ENCODE measurements at places on chromosomes 1 and 21.

- no peak for DNase-seq
These were observed 152.0 kb downstream of the KAZN start for GRCh38 chr1:14750490-14750889.

DNA sequence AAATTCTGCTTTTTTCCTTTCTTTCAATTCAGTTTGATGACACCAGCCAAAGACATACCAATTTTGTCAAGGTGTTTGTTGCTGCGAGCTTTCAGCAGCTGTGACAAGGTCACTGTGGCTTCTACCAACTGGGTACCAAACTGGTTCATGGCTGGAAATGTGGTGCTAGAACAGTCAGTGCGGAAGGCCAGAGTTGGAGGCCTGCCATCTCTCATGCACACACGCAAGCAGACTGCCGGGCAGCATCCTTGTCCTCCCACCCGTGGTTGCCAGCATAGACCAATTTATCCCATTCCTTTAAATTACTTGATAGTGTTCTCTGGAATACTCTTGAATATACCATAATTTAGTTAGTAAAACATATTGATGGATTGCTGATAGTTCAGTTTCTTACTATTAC is 79.9 kb upstream of the GPR52 start:
- no peak for DNase-seq

DNA sequence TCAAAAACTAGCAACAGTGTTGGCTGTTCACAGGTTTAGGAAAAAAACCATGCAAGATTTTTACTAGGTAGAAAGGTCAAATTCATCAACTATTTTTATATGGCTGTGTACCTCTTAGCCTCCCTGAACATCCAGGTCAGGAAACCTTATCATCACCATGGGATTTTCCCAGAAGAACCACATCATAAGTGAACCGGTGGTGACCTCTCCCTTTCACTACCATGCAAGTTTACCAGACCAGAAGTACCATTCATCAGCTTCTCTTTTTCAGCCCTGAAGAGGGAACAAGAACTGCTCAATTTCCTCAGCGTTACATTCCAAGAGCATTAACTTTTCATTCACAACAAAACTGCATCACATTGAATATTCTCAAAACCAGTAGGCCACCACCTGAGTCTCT is 5.9 kb downstream of the SSBP3 start:
- DNase-seq = no peak

- DNase-seq = no peak
These were observed 3.1 kb upstream of the S100A8 start for GRCh38 chr1:153393926-153394325.

DNA sequence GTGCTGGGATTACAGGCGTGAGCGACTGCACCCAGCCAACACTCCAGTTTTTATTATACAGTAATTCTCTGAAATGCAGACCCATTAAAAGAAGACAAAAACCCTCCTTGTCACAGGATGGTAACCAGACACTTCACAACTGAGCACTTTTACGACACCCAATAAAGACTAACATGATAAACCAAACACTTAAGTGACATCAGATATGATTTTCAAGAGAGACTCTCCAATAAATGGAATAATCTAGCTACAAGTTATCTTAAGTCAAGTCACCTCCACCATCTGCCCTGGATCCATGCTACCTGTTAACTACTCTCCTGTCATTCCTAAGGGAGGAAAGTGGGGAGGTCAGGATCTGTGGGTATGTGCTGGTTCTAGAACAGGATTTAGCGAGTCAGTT is 5.6 kb downstream of the GNG12 start:
- DNase-seq = no peak

DNA sequence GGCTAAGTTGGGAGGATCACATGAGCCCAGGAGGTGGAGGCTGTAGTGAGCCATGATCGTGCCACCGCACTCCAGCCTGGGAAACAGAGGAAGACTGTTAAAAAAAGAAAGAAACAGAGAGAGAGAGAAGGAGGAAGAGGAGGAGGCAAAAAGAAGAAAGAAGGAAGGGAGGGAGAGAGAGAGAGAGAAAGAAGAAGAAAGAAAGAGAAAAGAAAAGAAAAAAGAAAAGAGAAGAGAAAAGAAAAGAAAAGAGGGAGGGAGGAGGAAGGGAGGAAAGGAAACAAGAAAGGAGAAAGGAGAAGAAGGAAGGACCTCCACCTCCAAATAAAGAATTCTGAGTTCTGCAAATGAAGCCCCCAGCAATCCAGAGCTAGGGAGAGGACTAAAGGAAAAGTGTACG is 82.0 kb downstream of the STUM start:
- DNase-seq = no peak

DNA sequence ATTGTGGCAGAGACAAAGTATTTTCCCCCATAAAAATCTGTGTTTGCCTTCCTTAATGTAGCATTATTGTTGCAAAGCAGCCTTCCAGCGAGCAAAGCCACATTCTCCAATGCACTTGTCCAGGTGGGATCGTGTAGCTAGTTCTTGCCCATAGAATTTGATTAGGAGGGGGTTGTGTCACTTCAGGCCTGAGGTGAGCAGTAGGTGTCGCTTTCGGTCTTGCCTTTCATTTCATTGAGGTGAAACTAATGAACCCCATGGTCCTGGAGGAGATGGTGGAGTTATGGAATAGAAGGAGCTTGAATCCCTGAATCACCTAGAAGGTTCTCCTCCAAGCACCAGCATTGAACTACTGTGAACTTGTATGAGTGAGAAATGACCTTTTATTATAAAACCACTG is 318.9 kb upstream of the PBX1 start:
- DNase-seq = no peak

- no peak for DNase-seq
These were observed 116.6 kb upstream of the IVNS1ABP start for GRCh38 chr1:185433667-185434066.

- no peak for DNase-seq
These were observed 579.9 kb downstream of the MATN1 start for GRCh38 chr1:30143517-30143916.

DNA sequence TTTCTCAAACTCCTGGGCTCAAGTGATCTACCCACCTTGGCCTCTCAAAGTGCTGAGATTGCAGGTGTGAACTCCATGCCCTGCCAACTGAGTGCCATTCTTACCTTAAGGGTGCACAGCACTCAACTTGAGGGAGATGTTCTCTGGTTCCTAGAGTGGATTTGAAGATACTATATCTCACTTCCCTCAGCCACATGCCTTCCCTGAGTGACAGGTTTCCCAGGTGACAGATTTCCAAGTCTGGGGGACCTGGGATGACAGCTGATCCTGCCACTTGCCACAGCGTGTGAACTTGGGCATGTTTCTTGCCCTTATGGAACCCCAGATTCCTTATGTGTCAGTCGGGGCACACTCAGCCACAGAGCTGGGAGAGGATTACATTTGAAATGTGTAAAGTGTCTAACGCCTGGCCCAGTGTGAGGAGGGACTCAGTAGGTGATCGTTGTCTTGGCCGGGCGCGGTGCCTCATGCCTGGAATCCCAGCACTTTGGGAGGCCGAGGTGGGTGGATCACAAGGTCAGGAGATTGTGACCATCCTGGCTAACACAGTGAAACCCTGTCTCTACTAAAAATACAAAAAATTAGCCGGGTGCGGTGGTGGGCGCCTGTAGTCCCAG is 29.6 kb upstream of the BTG2 start:
- no peak for DNase-seq

- no peak for DNase-seq
These were observed 53.4 kb downstream of the MACO1 start for GRCh38 chr1:25484096-25484495.

DNA sequence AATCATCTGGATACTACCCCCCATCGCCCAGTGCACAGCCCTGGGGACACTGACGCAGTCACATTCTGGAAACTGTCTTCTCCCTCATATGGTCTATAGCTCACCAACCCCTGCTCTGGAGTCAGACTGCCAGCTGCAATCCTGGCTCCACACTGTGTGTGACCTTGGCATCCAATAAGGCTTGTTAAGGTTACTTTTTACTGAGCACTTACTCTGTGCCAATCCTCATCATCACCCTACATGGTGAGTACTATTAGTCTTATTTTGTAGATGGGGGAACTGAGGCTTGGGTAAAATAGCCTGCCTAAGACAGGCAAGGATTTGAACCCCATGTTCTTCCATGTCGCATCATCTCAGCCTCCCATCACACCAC is 34.9 kb downstream of the AHDC1 start:
- DNase-seq = no peak

- no peak for DNase-seq
These were observed 14.6 kb downstream of the SLC35E2B start for GRCh38 chr1:1677718-1678580.

DNA sequence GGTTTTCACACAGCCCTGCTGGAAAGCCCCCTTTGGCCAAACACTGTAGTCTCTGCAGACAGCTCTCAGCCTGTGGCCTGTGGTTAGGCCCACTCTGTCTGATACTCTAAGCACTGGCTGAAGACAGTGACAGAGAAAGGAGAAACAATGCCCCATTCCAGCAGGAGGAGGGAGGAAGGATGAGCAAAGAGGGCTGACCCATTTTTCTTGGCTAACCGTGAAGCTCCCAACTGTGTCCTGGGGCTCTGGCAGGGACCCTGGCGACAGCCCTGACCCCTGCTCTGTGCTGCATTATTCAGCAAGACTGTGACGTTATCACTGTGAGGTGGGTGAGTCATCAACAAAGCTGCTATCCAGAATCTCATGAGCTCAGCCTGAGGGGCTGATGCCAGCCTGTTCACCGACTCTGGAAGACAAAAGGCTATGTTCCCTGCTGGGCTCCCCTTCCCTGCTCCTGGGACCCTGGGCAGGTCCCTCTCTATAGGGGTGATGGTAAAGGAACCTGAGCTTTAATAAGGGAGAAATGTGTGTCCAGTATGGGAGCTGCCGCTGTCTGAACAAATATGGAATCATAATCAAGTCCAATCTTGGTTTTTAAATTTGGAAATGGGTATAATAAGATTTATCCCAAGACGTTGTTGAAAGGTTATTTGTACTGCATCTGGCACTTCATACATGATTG is 107.0 kb downstream of the RHOU start:
- DNase-seq = peak; percentile 73

GRCh38 chr1:53316424-53316765 is 11.5 kb downstream of the LRP8 start:
- no peak for DNase-seq

DNA sequence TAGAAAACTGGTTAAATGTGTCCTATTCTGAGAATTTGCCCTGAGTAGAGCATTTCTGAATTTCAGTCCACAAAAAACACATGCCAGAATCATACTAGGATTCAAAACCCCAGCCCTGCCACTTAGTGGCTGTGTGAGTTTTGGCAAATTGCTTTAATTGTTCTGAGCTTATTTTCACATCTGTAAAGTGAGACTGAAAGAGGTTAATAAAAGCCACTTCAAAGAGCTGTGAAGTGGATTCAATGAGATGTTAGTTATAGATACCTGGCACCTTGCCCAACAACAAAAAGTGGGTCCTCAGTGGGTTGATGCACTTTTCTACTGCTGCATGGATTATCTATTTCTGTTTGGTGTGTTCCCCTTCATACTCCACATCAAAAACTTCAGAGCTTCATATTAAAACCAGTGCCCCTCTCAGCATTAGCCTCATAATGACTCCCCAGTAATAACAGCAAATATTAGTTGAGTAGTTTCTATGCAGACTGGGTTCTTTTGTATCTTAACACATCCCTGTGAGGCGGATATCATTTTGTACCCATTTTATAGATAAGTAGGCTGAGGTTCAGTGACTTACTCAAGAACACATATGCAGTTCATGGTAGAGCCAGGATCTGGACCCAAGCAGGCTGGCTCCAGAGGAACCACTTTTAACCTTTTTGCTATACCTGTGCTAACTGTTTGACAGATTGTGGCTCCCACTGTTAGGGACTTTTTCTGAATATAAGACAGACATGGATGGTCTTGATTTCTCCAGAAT is 14.2 kb upstream of the ADORA3 start:
- DNase-seq = no peak

GRCh38 chr1:173857363-173857917 is 10.3 kb downstream of the GAS5 start:
- DNase-seq = no peak

GRCh38 chr1:204348722-204349121 is 11.0 kb downstream of the PLEKHA6 start:
- DNase-seq = peak; percentile 14

DNA sequence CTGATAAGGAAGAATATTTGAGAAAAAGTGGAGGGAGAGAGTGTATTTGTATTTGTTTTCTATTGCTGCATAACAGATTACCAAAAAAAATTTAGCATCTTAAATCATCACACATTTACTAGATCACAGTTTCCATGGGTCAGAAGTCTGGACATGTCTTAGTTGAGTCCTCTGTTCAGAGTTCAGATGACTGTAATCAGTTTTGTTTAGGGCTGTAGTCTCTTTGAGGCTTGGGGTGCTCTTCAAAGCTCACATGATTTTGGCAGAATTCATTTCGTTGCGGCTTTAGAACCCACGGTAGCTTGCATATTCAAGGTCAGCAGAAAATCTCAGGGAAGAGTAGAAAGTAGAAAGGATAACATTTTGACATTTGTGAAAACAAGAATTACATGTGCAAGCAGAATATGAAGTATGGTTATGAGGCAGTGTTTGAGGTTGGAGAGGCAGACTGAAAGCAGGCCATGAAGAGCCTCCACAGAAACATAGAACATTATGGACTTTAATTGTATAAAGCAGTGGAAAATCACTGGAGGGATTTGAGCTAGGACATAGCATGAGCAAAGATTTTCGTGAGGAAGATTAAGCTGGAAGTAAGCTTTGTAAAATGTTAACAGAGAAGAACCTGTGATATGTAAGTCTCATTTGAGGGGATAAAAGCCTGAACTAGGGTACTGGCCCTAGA is 110.6 kb upstream of the GPR52 start:
- no peak for DNase-seq

- DNase-seq = no peak
These were observed 468.4 kb upstream of the C1orf87 start for GRCh38 chr1:60541831-60542532.

- no peak for DNase-seq
These were observed 6.0 kb downstream of the CAPN9 start for GRCh38 chr1:230753191-230753585.

DNA sequence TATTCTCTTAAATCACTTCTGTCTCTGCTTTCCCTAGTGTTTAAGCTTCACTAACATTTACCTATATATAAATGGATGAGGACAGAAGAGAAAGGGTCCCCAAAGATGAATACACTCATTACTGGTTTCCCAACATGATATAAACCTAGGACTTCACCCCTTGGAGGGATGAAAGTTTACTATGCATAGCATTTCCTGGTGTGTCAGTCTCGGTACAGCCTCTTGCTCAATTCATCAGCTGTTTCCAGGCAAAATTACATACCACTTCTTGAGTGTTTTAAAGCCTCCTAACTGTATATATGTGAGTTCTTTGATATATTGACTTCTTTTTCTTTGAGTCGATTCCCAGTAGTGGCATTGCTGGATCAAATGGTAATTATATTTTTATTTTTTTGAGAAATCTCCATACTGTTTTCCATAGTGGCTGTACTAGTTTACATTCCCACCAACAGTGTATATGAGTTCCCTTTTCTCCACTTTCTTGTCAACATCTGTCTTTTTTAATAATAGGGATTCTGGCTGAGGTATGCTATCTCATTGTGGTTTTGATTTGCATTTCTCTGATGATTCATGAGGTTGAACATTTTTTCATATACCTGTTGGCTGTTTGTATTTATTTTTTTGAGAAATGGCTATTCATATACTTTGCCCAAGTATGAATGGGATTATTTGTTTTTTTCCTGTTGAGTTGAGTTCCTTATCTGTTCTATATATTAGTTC is 259.3 kb upstream of the CACYBP start:
- DNase-seq = peak; percentile 7
